ENCODE measurements at places on chromosomes 3 and 15.
A peak's percentile ranks its signal among the peaks of the same experiment; 100 is the strongest.

GRCh38 chr3:3015185-3016089 lies 94.7 kb downstream of the IL5RA start:
- DNase-seq: peak; percentile 18

DNA sequence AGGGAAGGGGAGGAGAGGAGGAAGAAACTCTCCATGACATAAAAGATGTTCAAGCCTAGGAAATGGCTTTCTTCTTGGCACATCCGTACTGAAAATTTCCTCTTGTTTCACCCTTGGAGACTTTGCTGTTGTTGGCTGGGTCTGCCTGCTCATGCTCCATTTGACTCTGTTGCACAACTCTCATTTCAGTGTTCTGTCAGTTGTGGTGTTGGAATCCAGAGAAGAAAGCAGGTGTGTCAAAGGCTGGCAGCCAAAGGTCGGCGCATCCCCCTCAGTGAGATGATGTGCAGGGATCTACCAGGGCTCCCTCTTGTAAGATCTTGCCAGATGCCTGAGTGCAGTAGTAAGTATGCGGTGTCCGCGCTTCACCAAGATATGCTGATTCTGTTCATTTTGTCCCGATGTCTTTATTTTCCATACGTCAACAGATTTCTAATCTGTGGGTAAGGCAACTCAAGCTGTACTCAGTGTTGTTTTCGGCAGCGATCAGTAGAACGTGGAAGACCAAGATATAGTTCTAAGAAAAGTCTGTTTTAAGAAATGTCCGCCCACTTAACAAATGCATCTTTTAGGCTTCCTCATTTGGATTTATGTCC lies 265.2 kb upstream of the GOLGA6L4 start:
- DNase-seq: no peak

- no peak for DNase-seq
Observed at GRCh38 chr3:193686665-193687483, 93.9 kb downstream of the OPA1 start.

GRCh38 chr15:64233299-64233698 lies 70.5 kb upstream of the PPIB start:
- no peak for DNase-seq

DNA sequence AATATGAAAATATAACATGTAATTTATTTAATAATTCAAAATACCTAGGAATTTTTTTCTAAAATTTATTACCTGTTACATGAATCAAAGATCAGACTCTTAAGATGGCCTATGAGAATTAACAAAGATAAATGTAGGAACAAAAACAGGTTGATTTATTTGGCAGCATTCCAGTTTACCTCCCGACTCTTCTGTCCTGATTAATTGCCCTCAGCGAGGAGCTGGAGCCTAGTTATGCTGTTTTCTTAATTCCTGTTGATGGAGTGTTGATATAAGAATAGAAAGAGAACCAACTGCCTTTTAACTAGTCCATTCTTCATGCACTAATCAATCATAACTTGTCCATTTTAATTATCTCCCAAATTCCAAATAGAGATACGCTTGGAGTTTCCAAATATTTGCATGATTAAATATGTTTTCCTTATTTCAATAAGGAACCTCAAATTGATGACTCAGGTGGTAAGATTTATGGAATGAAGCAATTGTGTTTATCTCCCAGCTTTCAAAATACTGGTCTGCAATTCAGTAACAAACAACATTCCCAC lies 10.6 kb upstream of the CPB1 start:
- no peak for DNase-seq

GRCh38 chr3:13880811-13881156 lies 913 bp upstream of the WNT7A start:
- DNase-seq: no peak

- DNase-seq: no peak
Observed at GRCh38 chr15:77620960-77621647, 11.6 kb downstream of the LINGO1 start.

GRCh38 chr3:127888564-127889107 lies 26.4 kb upstream of the KBTBD12 start:
- no peak for DNase-seq

DNA sequence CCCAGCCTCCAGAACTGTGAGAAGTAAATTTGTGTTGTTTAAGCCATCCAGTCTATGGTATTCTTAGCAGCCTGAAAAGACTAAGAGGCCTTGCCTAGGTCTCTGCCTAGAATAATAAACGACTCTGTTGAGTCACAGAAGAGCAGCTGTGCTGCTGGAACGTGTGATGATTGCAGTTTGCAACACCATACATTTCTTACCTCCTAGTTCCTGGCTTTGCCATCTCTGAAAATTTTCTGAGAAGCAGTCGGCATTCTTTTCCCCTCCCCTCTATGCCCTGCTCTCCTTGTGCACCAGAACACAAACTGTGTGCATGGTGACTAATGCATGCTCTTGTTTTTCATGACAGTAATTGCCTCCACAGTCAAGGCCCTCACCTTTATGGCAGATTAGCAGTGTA lies 301.3 kb downstream of the IL20RB start:
- DNase-seq: no peak

All from NT2/D1 (cell line).